Ammon's horn (tissue), 1 donor: ENCODE measurements at places on chromosomes 16 and 17.

DNA sequence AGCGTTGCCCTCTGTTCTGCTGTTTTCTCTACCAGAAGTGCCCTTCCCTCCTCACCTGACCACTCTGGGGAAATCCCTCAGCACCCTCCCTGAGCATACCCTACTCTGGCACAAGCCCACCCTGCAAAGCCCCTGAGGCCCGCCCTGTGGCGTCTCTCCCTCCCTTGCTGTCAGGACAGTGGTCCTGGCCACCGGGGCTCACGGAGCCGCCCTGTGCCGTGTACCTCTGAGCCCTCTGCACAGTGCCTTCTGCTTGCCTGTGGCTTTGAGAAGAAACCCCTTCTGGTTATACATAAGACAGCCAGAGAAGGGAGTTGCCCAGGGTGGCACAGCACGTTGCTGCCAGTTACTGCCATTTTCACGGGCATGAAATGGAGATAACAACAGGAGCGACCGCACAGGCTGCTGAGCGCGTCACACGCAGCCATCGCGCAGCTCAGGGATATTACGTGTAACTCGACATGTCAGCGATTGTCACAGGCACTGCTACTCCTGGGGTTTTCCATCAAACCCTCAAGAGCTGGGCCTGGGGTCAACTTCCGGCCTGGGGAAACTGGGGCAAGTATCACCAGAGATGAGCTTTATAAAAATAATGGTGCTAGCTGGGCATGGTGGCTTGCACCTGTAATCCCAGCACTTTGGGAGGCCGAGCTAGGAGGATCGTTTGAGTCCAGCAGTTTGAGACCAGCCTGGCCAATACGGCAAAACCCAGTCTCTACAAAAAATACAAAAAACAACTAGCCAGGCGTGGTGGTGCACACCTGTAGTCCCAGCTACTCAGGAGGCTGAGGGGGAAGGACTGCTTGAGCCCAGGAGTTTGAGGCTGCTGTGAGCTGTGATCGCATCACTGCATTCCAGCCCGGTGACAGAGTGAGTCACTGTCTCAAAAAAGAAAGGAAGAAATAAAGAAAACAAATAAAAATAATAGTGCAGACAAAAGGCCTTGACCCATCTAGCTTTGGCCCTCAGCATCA lies 14.8 kb downstream of the SCGB1C2 start:
- no peak for DNase-seq

- DNase-seq: no peak
Observed at GRCh38 chr17:62062944-62063343, 2.1 kb downstream of the MED13 start.

GRCh38 chr16:27625050-27625697 lies 75.2 kb downstream of the KATNIP start:
- no peak for DNase-seq

- no peak for DNase-seq
Observed at GRCh38 chr16:66508248-66508913, 41.5 kb downstream of the TK2 start.

DNA sequence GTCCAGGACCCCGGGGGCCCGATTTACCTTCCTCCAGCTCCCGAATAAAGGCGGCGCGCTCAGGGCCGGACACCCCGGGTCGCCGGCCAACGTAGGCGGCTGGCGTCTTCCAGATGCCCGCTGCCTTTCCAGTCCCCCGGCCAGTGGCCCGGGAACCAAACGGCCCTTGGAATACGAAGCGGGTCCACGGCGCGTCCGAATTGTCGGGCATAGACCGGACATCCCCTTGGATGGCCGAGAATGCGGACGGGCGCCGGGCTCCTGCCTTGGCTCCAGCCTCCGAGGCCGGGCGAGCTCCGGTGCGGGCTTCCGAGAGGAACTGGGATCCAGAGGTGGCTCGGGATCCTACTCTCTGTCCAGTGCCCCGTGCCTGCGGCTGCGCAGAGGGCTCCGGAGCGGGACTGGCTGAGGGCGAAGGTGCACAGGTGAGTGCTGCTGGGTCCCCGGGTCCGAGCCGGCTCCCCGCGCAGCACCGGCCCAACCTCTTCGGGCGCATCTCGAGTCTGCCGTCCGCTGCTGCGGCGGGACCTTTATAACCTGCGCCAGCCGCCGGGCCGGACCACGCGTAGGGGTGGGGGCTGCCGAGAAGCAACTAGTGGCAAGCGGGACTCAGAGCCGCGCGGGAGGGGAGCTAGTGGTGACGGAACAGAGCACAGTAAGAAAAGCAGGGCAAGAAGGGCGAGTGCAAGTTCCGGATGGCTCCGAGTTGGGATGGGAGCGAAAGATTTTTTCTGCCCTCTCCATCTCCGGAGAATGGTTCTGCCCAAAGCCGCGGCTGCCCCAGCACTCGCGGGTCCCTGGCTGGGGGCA lies at the start of gene HAP1:
HAP1 (minus strand) TSS at position 505 of the 810 bp plus-strand sequence; CDS start at position 496, 9 bp downstream.
- peak; percentile 39 for DNase-seq

- DNase-seq: no peak
Observed at GRCh38 chr17:81405411-81405872, 10.2 kb downstream of the BAHCC1 start.

GRCh38 chr16:12021578-12022253 lies 45.2 kb downstream of the SNX29 start:
- no peak for DNase-seq

DNA sequence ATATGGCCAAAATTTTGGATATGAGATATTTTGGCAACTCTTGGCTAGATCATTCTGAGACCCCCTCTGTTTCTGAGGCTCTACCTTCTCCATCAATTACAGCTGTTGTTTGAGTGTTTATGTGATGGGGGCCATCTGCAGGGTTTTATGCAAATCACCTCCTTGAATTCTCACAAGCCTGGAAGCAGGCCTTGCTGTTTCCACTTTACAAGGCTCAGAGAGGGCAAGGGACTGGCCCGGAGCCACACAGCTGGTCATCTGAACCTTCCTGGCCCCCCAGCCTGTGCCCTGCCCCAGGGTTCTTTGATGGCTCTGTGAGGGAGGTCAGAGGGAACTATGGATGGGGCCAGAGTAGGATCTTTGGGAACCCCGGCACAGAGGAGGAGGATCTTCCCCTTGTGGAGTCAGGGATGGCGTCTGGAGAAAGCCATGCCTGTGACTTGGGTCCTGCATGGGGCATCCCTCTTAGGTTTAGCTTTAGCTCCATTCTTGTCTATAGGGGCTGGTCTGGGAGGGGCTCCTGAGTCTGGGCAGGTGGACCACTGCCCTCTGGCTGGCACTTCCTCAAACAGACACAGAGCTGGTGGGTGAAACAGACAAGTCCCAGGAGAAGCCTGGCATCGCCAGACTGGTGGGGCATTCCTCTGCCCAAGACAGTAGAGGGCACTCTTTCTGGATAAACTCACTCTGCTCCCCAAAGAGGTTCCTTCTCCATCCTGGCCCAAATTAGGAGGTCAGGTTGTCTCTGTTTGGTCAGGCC lies 26.2 kb downstream of the IL21R start:
- DNase-seq: no peak

GRCh38 chr16:81201267-81201666 lies 37.2 kb upstream of the BCO1 start:
- DNase-seq: peak; percentile 46

GRCh38 chr17:74836191-74836590 lies 23.5 kb downstream of the GRIN2C start:
- no peak for DNase-seq

GRCh38 chr17:58911741-58912343 lies 156.2 kb downstream of the PPM1E start:
- no peak for DNase-seq

GRCh38 chr16:75203096-75203495 lies 3.9 kb downstream of the CTRB2 start:
- no peak for DNase-seq

DNA sequence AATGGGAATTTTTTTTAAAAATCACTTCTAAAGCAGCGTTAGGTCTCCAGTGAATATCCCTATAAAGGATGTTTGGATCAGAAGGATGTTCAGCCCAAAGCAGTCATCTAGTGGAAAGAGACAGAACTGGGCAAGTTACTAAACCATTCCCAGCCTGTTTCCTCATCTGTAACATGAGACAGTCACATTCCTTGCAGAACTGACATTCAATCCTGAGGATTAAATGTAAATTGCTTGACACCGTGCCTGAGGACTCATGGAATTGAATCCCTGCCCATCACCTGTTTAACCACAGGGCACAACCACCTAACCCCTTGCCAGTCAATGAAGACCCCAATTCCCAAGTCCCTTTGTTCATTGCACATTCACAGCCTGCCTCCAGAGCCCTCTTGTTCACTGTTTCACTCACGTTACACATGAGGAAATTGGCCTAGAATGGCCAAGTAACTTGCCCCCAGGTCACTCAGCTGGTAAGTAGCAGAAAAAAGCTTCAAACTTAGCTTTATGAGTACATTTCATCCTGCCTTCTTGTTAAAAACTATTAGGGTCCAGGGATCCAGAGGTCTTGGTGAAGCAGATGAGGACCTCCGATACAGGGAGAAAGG lies 1.4 kb downstream of the CMTM2 start:
- no peak for DNase-seq

GRCh38 chr16:73067671-73068540 lies 20.0 kb upstream of the ZFHX3 start:
- DNase-seq: no peak

GRCh38 chr16:56662357-56663354 lies 4.9 kb downstream of the MT1F start:
- DNase-seq: peak; percentile 21

DNA sequence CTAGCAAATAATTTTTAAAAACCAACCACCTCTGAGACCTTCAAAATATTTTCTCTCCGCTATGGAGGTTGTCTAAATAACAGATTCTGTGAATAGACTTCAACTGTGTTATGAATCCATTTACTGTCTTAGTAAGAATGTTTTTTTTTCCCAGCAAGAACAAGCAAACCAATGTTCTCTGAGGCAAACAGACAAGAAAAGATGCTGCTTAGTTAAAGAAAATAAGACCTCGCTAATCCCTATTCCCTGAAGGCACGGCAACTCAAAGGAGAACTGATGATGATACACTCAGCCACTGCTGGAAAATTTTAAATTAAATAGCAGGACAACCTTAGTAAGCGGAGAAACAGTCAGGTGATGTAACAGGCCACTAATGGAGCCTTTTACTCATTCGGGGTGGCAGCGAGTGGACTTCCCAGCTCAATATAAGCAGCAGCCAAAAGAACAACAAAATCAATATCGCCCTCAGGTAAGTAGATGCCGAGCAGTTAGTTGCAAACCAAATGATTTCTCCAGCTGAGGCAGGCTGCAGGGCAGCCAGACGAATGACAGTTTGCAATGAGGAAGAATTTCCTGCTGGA lies 81.8 kb downstream of the CPPED1 start:
- DNase-seq: no peak

GRCh38 chr16:58116529-58116928 lies 12.7 kb downstream of the CFAP20 start:
- DNase-seq: no peak

GRCh38 chr16:25691519-25692091 lies at the start of gene HS3ST4:
HS3ST4 (plus strand) TSS chr16:25691959.
- no peak for DNase-seq

DNA sequence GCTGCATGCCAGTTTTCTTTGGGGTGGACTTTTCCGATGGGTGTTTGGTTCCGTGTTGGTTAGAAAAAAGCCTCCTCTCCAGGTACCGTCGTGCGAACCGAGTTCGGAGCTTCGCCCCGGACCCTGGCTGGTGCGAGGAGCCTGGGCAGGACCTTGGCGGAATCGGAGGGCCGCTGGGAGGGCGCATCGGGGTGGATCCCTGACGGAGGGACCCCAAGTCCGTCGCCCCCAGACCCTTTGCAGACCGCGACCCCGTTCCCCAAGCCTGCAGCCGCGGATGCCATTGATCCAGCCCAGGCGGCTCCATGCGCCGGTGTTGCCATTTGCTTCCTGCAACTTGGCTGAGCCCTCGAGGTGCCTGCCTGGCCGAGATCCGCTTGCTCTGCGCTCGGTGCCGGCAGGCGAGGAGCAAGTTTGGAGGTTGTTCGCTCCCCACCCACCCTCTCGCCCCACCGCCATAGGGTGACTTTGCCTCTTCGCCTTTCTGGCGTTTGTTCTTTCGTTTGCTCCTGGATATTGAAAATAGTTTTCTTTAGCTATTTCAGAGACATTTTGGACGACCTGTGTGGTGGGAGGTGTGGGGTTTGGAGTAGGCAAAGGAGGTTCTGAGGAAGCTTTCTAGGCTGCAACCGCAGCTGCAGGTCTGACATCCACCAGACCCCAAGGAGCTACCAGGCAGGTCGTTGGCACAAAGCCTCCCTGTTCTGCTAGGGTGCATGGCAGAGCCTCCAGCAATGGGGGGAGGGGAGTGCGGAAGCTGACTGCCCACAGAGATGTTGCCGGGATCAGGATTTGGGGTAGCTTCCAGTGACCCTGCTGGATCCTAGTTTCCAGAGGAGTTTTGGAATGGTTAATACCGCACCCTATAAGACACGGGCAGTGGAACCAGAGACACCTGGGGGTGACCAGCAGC lies 58.2 kb downstream of the RAP1GAP2 start:
- DNase-seq: no peak

DNA sequence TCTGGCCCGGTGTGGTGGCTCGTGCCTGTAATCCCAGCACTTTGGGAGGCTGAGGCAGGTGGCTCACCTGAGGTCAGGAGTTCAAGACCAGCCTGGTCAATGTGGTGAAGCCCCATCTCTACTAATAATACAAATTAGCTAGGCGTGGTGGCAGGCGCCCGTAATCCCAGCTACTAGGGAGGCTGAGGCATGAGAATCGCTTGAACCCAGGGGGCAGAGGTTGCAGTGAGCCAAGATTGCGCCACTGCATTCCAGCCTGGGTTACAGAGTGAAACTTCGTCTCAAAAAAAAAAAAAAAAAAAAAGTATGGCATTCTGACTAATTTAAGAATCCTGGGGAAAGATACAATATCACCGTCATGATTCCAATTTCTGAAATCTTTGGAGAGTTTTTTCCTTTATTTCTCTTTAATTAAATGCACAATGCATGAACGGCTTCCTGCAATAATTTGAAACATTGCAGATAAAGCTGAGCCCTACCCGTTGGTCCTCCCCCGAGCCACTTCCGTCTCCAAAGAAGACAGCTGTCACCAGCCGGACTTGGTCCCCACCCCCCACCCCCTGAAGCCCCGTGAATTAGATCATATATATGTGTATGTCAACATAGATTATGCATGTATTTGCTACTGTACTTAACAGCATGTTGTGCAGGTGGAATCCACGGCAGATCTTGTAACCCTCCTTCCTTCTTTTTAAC lies 142.6 kb upstream of the PLCG2 start:
- DNase-seq: no peak

GRCh38 chr16:28131181-28131580 lies 67.7 kb upstream of the GSG1L start:
- no peak for DNase-seq
